Kasumi-1 (cell line): ENCODE measurements at places on chromosomes 3 and 15.
A peak's percentile ranks its signal among the peaks of the same experiment; 100 is the strongest.

DNA sequence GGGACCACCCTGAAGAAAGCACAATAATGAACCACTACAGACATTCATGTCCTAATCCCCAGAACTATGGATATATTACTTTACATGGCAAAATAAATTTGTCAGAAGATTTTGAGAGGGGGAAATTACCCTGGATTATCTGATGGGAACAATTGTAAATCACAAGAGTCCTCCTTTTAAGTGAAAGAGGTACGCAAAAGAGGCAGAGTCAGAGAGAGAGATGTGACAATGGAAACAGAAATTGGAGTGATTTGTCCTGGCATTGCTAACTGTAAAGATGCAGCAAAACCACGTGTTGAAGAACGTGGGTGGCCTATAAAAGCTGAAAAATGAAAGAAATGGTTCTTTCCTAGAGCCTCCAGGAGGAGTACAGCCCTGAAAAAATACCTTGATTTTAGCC is 1121.4 kb upstream of the ALCAM start:
- no peak for DNase-seq

DNA sequence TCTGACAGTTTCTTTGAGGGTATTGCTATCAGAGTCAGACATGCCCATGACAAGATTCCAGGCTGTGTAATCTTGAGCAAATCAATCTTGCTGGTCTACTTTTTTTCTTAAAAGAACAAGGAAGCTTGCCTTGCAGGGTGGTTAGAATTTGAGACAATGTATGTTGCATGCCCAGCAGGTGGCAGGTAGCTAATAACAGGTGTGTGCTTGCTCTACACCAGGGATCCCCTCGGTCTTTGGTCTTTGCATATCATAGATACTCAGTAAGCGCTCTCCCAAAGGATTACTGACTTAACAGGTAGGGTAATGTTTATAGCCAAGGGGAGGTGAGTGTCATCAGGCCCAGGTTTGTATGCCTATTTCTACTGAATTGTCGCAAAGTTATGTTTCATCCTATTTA is 37.3 kb downstream of the CACNA1D start:
- no peak for DNase-seq

DNA sequence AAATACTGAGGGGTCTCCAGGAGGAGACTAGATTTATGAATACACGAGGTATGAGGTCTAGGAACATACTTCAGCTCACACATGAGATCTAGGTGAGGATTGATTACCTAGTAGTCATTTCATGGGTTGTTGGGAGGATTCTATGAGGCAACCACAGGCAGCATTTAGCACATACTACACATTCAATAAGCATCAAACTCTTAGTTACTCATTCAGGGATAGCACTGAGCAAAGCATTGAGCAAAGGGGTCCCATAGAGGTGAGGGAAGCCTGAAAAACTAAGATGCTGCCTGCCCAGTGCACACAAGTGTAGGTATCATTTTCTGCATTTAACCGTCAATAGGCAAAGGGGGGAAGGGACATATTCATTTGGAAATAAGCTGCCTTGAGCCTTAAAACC is 4.5 kb downstream of the CCR5 start:
- no peak for DNase-seq

GRCh38 chr3:14804835-14805780 is 13.7 kb upstream of the FGD5 start:
- no peak for DNase-seq

- peak; percentile 27 for DNase-seq
These were observed 240.8 kb downstream of the NR1D2 start for GRCh38 chr3:24185738-24186384.

GRCh38 chr3:114660124-114660523 is 366.3 kb downstream of the TIGIT start:
- no peak for DNase-seq

GRCh38 chr3:34225821-34226366 is 427.5 kb downstream of the PDCD6IP start:
- DNase-seq = no peak

DNA sequence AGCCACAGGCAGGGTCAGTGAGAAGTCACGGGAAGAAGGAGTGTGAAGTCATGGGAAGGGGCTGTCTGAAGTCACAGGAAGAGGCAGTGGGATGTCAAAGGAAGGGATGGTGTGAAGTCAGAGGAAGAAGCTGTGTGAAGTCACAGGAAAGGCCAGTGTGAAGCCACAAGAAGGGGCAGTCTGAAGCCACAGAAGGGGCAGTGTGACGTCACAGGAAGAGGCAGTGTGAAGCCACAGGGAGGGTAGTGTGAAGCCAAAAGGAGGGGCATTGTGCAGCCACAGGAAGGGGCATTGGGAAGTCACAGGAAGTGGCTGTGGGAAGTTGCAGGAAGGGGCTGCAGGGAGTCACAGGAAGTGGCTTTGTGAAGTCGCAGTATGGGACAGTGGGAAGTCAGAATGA is 35.1 kb downstream of the GASK1A start:
- DNase-seq = no peak

GRCh38 chr15:88036154-88036839 is 220.2 kb downstream of the NTRK3 start:
- peak; percentile 3 for DNase-seq

GRCh38 chr15:92937901-92938300 is 37.8 kb downstream of the CHD2 start:
- DNase-seq = no peak

DNA sequence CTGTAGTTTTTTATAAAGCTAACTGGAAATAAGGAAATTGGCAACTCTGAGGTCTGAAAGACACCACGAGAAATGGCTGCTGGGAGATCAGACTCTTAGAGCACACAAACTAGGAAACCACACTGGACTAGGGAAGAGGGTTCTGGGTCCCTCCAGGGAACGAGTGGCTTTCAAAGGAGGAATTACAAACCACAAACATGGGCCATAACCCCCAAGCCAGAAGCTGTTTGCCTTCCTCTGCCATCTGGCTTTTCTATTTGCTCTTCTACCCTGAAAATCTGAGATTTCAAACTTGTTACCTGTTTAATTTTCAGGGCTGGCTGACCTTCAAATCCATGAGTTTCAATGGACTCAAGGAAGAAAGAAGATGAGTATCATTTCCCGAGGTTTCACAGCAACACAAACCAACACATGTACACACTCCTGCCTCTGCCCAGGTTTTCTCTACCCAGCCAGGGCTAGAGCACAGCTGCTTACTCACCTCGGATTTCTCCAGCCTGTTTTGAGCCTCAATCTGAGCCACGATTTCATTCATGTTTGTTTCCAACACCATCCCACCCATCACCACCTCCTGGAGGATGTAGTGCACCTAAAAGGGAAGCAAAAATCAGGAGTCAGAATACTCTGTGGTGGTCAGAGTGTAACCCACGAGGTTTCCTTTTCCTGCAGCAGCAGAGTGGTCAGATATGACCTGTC is 22.6 kb upstream of the ANPEP start:
- DNase-seq = peak; percentile 82

- DNase-seq = no peak
These were observed 83.7 kb downstream of the BCHE start for GRCh38 chr3:165753560-165753959.

DNA sequence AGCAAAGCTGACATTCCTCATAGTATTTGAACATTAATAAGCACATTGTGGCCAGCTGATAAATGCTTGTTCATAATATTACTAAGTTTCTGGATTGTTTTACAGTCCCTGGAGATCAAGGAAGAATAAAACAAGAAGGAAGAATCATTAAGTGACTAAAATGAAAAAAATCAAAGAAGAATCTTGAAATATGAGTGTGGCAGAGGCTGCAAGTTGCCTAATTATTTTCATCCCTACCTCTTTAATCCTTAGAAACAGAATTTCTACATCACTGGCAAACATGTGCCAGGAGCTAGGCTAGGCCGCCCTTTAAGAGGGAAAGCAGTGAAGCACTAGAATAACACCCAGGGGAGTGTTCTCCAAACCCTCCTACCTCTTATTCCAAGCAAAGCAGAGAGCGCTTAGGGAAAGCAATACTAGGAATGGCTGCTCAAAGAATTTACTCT is 98.9 kb downstream of the MAGI1 start:
- DNase-seq = no peak

- peak; percentile 7 for DNase-seq
These were observed at the start of gene KCNH8 for GRCh38 chr3:19147905-19148767. Gene KCNH8, plus strand, starts transcription at chr3:19148510. Its CDS starts 210 bp downstream, at chr3:19148720.

GRCh38 chr15:79844221-79844620 is 52.6 kb downstream of the MTHFS start:
- DNase-seq = no peak

DNA sequence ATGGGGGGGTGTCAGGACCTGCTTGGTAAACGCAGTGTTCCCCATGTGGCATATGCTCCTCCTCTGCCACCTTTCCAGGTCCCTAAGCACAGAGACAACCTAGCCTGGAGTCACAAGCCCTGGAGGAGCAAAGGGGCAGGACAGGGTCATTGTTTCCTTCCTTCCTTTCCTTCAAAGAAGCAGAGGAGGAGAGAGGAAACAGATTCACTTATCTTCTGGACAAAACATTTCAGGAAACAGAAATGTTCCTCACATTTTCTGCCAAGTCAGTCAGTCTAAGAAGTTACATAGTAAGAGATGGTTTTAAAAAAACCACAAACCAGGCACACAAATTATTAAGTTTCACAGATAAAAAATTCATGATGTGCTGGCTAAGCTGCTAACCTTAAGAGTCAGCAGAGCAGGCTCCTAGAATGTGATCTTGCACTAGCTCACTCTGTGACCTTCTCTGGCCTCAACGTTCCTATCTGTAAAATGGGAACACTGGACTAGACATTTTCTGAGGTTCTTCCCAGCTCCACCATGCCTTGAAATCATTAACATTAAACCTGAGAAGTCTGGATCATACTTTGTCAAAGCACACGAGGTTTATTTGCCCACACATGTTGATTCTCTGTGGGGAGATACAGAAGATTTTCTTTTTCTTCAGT is 47.9 kb downstream of the ATP13A5 start:
- DNase-seq = no peak

DNA sequence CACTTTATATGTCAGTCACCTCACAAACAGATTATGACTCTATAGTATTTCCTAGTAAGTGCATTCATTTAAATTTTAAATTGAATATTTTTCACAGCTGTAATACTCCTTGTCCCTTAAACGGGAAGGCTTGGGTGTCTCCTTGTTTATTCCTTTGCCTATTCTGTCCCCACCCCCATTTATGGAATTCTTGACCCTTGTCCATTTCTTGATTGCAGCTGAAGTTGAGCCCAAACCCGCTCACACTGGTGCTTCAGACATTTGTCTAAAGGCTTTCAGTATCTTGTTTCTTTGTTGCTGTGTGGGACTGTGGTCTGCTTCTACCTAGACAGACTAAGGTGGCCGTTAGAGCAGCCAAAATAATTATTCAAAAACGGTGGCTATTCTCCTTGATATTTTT is 449.7 kb downstream of the FOXP1 start:
- no peak for DNase-seq

DNA sequence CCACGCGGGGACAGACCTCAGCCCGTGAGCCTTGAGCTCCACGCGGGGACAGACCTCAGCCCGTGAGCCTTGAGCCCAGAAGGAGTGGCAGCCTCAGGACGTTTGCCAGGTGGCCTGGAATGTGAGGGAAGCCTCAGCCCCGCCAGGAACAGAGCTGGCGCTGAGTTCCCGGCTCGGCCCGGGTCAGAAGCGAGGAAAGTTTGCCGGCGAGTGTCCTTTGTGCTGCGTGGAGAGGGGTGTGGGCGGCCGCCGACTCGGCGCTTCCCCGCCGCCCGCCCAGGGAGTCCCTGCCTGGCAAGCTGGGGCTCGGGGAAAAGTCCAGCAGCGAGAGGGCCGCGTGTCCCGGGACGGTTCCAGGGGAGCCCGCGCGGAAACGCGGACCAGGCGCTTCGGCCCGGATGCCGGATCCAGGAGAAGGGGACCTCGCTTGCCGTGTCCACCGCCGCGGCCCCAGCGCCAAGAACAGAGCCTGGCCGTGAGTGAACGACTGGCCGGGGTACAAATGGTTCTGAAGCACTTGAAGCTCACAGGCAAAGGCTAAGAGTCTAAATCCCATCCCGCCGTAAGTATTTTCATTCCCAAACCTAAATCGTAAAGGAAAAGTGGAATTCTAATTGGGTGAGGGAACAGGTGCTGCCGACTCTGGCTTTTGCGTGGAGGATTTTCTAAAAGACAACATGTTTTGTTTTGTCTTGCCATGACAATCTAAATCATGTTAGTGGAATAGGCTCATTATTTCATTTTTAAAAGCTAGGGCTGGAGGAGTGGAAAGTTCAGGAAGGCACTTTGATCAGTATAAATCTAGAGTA is 1.7 kb downstream of the LRRN1 start:
- no peak for DNase-seq

DNA sequence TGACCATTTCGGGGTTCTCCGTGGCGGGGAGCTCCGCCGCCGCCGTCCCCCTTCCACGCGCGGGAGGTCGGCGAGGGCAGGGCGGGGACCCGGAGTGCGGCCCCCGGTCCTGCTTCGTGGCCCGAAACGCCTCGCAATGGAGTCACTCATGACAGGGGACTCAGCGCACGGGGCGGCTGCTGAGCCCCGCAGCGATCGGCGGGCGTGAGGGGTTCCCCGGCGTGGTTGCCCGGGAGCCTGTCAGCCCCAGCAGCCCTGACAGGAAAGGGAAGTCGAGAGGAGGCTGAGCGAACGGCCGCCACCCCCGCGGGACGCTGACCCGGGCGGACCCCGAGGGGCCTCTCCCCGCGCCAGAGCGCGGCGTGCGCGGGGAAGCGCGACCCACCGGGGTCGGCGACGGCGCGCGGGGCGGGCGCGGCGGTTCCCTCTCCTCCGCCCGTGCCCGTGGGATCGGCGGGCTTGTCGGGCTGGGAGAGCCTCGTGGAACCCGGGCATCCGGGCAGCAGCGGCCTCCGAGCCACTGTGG is 564 bp upstream of the PIGZ start:
- peak; percentile 7 for DNase-seq

DNA sequence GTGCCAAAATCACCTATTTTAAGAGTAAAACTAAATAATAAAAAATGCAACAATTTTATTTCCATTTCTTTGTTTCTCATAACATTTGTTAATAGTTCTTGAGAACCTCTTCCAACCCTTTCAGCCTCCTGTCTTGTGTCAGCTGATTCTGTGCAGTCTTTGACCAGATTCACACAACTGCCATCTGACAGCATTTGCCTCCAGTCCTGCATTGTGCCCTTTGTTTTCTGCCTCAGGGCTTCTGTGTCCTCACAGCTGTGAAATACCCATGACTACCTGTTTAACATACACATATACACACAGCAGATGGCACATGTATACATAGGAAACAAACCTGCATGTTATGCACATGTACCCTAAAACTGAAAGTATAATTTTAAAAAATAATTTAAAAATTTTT is 13.2 kb upstream of the CNTN6 start:
- no peak for DNase-seq

DNA sequence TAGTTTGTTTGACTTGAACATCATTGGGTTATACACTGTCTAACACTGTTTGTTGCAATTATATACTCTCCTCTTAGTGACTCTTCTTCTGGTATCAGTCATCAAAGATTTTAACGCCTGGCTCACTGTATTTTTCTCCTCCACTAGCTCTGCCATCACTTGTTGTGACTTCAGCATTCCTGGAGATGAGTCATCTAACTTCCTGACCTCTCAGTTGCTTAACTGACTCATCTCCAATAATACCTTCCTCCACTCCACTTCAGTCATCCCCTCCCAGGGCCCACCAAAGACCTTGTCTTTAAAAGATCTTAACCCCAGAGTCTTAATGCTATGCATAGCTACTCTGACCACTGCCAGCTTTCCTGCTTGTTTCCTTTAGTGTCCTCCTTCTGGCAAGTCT is 28.6 kb upstream of the CLSTN2 start:
- DNase-seq = no peak
